Glomerular endothelial cell (primary cell): ENCODE measurements at places on chromosomes 1 and 21. TPM values are rescaled to one million over a fixed set of nuclear protein-coding genes. Genes with fewer than 3 reads are reported as not detected.

RPTN gene
- total RNA-seq: not detected in 2 replicates

ATP6V1G3 gene
- total RNA-seq: not detected in 2 replicates

ITLN2 gene
- not detected in 2 replicates for total RNA-seq

FNBP1L gene
- total RNA-seq: 62.7 and 83.0 TPM in 2 replicates

AIRE gene
- not detected in 2 replicates for total RNA-seq

DNA sequence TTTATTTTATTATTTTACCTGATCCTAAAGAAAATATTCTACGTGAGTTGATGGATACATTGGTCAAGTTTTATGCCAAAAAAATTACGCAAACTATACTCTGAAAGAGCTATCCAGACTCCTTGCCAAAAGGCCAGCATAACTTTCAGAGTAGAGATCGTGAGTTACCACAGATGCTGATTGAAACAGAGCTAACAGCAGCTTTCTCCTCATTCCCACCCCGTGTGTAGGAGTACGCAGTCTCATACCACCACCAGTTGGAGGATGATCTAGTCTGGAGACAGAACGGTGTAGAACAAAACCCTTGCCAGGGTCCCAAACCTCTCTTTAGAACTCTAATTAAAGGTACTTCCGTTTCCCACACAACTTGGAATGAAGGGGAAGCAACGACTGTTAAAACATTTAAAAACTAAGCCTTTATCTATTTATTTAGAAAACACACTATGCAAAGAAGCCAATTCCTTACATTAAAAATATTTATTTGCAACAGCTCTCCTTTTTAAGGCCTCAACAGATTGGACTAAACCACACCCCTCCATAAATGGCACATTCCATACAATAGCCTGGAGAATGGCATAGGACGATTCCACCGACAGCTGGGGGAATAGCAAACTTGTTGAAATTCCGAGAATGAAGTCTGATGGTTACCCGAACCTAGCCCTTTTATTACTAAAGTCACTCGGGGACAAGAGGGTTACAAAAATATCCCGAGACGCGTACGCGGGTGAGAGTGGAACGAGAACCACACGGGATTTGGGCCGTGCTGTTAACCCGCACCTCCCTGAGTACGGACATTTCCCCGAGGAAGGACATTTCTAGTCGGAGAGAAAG lies 1.4 kb downstream of the NUCKS1 start:
- DNase-seq: peak; percentile 50

GRCh38 chr1:55204997-55205396 lies 10.2 kb downstream of the USP24 start:
- DNase-seq: no peak

DNA sequence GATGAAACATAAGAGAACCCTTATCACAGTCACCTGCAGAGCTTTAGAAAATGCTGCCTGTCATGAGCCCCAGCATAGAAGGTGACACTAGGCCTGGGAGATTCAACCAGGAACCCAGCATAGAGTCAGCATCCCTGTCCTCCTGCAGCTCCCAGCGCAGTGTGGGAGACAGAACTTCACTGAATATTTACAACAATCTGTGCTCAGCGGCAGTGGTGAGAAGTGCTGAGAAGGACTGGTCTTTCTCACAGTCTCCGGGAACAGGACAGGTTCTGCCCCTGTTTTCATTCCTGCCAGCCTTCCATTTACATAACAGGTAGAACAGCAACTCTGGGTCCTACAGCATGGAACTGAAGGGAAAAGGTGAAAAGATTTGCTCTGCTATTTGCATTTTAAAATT lies 83.5 kb upstream of the GADD45A start:
- DNase-seq: no peak

GRCh38 chr1:63575340-63575826 lies 17.8 kb upstream of the PGM1 start:
- DNase-seq: no peak

DNA sequence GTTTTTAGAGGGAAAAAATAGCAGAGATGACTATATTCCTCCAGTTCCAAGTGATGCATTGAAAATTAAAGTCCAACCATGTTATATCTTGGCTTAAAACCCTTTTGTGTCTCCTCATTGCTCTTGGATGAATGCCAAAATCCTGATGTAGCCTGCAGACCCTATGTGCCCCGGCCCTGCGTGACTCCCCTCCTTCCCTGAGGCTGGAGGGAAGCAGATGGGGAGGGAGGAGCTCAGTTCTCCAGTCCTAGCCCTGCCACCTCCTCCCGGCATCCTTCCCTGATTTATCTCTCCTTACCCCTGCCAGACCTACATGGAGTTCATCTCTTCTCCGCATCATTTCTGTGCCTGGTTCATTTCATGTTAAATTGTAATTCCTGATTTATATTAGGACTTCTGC lies 397.4 kb downstream of the PTPRU start:
- no peak for DNase-seq

DNA sequence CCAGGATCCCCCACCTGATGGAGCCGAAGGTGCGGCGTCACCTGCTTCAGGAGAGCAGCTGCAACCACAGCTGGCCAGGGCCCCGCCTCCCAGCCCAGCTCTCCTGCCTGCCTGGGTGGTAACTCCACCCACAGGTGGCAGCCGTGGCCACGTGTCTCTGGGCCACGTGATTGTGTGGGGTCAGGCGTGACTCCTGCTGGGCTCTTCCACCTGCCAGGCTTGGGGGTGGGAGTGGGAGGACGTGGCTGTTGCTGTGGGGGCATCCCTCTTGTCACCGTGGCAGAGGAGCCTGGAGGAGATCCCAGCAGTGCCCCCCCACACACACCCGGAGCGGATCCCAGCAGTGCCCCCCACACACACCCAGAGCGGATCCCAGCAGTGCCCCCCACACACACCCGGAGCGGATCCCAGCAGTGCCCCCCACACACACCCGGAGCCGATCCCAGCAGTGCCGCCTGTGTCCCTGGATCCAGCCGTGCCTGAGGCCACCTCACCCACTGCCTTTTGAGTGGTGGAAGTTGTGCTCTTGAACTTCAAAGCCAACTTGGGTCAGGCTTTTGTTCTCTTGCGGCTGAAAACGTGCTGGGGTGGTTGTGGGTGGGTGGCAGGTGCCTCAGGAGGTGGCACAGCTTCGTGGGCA lies 32.2 kb downstream of the POFUT2 start:
- no peak for DNase-seq

GRCh38 chr1:201305815-201306214 lies 22.5 kb downstream of the PKP1 start:
- DNase-seq: no peak

GRCh38 chr1:48846441-48846840 lies 69.8 kb upstream of the BEND5 start:
- DNase-seq: no peak

- DNase-seq: no peak
Measured at GRCh38 chr21:32951041-32951440, 74.7 kb upstream of the OLIG2 start.

GRCh38 chr1:204025917-204026707 lies 46.8 kb upstream of the SOX13 start:
- no peak for DNase-seq

DNA sequence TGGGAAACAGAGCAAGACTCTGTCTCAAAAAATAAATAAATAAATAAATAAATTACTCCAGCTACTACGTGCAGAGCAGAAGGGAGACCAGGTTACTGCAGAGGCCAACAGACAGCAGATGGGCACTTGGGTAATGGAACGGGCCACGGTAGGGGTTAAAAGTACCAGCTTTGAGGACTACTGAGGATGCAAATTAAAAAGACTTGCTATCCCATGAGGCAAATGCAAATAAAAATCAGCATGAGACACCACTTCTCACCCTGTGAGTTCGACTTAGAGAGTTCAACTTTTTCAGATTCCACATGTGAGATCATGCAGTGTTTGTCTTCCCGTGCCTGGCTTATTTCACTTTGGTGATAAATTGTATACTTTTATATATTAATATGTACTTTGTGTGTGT lies 6.6 kb downstream of the SLC2A5 start:
- DNase-seq: no peak

GRCh38 chr1:209869291-209870149 lies 41.7 kb downstream of the UTP25 start:
- DNase-seq: no peak

GRCh38 chr21:41948078-41948895 lies 5.5 kb downstream of the C2CD2 start:
- no peak for DNase-seq

DNA sequence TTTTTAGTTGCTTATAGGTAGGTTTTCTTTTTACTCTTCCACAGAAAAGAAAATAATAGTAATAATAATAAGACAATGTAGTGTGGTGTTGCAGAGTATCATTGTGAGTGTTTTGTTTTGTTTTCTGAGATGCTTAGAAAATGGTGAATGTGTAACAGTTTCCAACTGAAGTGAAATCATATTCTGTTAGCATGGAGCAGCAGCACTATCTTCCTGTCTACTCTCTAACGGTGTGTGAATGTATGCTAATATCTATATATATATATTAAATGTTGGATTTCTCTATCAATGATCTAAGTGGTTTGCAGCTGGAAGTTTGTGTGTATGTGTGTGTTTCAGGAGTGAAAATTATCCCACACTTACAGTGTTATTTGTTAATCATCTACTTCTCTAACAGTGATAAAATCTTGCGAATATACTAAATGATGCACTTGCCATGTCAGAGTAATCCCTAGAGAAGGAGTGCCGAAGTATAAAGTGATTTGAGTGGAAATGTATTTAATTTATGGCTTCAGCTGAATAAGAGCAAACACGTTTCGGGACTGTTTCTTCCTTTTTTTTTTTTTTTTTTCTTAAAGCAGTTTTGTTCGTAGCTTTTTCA lies 377 bp downstream of the SAMD13 start:
- DNase-seq: no peak

- DNase-seq: peak; percentile 25
Measured at GRCh38 chr1:221868593-221869303, 126.9 kb upstream of the DUSP10 start.
